AG09319 (cell line): ENCODE measurements at places on chromosomes 2 and 18.

GRCh38 chr2:44839370-44839769 lies 102.1 kb upstream of the SIX3 start:
- DNase-seq = no peak

DNA sequence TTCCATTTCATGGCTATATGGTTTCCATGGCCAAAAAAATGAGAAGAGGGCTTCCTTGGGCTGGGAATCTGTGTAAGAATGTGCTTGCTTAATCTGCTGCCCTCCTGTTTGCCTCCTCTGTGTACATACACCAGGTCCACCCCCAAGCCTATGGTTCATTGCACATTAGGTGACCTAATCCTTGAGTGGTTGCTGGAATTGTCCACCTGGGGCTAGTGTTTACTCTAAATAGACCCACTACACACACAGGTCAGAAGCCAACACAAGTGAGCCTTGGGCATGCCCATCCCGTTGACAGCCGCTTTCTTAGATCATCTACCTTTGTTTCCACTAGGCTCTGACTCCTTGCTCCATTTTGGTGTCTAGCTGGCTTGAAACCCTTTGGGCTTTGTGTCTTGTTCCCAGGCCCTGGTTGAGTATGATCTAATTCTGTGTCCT lies 59.2 kb upstream of the ATL2 start:
- DNase-seq = no peak

GRCh38 chr2:136012315-136012714 lies 26.9 kb upstream of the DARS1 start:
- no peak for DNase-seq

GRCh38 chr2:17634997-17635396 lies 94.5 kb downstream of the VSNL1 start:
- DNase-seq = no peak

DNA sequence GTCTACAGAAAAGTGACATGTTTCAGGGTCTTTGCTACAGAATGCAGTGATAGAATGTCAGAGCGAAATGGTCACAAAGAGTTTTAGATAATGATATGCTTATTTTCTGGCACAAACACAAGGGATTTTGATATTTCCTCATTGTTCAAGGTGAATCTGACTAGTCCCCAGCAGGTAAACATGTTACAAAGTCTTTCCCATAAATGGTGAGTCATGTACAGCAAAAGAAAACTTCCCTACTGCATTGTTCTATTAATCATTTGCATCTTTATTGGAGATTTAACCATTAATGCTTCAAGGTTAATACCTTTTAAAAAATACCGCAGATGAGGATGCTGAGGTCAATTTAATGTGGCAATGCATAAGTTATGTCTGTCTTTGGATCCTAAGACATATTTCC lies 19.1 kb upstream of the TRIB2 start:
- DNase-seq = no peak

GRCh38 chr18:11995445-11996189 lies 14.3 kb downstream of the IMPA2 start:
- DNase-seq = peak; percentile 42

GRCh38 chr18:9150121-9150520 lies 13.5 kb downstream of the ANKRD12 start:
- no peak for DNase-seq

DNA sequence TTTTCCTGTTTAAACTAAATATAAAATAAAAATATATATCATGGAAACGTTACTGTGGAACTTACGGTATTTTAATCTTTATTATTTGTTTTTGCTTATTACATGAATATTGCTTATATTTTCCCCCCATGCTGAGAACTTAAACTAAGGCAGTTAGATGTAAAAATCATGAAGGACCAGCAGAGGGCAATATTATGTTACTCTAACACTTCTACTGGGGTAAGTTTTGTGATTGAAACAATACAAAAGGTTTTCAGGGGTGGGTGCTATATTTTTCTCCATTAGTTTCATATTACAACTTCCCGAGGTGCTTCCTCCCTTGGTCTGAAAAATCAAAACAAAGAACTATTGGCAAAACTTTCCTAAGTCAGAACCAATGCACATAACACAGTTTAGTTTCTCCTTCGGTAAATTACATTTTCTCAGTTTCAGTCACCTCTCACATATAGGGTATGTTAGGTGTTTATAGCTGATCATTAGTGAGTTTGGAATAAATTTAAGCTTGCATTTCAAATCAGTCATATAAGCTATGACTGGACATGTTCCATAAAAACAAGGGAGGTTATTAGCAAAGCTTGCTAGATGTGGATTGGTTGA lies 54.8 kb downstream of the ZNF407 start:
- no peak for DNase-seq

DNA sequence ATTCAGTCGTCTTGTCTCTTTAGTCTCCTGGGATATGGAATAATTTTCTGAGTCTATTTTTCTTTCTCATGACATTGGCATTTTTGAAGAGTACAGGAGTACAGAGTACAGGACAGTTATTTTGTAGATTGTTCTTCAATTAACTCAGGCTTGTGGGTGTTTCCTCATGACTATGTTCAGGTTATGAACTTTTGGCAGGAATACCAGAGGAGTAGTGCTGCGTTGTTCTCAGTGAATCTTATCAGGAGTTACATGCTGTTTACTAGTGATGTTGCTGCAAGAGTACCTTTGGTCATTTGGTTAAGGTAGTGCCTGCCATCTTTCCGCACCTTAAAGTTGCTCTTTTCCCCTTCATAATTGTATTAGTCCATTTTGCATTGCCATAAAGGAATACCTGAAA lies 41.3 kb upstream of the AGFG1 start:
- DNase-seq = no peak

DNA sequence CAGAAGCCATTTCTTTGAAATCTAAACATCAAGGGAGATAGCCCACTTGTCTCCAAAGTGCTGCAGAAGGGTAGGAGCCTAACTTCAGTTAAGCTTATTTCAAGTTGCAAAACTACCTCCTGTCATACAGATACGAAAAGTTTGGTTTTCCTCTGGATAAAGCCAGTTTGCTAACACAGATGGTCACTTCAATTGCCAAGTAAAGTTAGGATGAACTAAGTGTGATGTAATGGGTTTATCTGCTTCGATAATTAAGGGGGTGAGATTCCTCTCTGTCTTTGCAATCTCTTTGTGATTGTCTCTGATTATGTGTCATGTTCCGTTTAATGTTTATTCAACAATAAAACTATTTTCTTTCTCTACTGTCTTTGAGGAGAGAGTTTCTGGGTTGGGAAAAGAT lies 156.4 kb downstream of the SLC39A10 start:
- no peak for DNase-seq

- no peak for DNase-seq
Measured at GRCh38 chr18:53458268-53458667, 766.2 kb downstream of the MBD2 start.

GRCh38 chr2:156037482-156037881 lies 295.0 kb downstream of the NR4A2 start:
- DNase-seq = no peak

- DNase-seq = no peak
Measured at GRCh38 chr2:144084114-144084661, 435.7 kb downstream of the ZEB2 start.

GRCh38 chr2:196971574-196972279 lies 45.2 kb upstream of the PGAP1 start:
- DNase-seq = no peak

- no peak for DNase-seq
Measured at GRCh38 chr2:238873381-238873801, 25.5 kb downstream of the TWIST2 start.

DNA sequence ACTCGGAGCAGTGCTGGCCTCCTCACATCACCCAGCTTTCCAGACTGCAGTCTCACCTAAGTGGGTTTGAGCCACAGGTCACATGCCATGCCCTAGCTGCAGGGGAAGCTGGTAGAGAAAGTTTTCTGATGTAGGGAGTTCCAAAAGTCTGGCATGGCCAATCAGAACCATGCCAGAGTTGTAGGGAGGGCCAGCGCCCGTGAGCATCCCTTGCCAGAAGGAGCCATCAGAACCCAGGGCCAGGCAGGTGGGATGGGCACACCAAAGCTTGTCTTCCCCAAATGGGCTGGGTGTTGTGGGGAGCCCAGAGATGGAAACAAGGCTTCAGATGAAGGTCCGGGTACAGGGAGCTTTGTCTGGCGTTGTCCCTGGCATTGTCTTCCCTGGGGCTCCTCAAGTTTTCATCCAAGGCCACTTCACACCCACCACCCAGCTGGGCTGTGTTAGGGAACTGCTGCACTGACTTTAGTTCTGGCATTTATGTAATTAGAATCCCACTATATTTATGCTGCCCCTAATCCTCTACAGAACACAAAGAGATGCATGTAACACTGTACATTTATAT lies 247.9 kb downstream of the KLHL29 start:
- no peak for DNase-seq

GRCh38 chr2:182784058-182784706 lies 68.1 kb downstream of the DNAJC10 start:
- DNase-seq = no peak

DNA sequence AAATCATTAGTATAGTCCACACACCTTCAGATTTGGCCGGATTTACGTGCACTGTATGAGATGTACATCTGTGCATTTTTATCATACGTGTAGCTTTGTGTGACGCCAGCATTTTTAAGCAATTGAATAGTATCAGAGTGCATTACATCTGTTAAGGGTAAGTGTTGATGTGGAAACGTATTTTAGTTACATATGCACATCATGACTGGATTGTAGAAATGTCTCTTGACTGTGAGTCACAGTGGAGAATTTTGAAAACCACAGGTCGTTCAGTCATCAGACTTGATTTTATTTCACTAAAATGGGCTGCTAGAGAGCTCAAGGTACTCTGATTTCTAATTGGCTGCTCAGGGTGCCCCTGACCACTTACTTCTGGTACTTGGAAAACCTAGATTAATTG lies 5.4 kb upstream of the GPBAR1 start:
- DNase-seq = no peak

- no peak for DNase-seq
Measured at GRCh38 chr2:72010647-72011369, 136.9 kb downstream of the CYP26B1 start.

- DNase-seq = no peak
Measured at GRCh38 chr18:57003342-57003741, 143.5 kb upstream of the BOD1L2 start.

DNA sequence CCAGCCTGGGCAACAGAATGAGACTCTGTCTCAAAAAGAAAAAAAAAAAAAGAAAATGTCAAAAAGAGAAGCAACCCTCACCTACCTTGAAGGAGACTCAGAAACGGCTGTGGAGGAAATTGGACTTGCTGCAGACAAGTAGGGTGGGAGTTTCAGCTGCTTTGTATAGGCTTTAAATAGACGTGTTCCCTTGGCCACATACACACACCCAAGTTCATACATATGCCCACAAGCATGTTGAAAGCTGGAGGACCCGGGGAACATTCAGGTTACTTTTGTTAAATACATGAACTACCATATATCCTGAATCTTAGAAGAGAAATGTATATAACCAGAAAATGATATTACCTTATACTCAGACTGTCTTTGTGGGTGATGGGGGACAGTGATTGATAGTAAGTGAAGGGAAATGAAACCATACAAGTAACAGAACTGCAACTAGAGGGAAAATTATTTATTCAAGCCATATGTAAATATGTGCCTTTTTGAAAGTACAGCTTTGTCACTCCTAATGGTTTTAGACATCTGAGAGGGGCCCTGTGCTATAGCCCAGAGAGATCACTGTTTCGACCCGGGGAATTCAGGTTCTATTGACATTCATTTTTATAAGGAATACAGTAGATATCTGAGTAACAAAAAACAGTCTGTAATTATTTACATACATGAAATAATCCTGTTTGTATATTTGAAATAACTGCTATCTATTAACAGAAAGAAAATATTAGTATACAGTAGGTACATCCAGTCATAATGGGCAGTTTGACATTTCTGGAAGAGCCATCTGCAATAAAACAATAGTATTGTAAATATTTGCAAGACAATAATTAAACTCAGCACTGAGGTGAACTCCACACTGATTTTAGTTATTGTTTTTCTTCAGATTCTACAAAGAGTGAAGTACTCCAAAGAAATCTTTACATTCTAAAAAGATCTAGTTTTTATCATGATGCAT lies 48.0 kb upstream of the TGIF1 start:
- DNase-seq = no peak

DNA sequence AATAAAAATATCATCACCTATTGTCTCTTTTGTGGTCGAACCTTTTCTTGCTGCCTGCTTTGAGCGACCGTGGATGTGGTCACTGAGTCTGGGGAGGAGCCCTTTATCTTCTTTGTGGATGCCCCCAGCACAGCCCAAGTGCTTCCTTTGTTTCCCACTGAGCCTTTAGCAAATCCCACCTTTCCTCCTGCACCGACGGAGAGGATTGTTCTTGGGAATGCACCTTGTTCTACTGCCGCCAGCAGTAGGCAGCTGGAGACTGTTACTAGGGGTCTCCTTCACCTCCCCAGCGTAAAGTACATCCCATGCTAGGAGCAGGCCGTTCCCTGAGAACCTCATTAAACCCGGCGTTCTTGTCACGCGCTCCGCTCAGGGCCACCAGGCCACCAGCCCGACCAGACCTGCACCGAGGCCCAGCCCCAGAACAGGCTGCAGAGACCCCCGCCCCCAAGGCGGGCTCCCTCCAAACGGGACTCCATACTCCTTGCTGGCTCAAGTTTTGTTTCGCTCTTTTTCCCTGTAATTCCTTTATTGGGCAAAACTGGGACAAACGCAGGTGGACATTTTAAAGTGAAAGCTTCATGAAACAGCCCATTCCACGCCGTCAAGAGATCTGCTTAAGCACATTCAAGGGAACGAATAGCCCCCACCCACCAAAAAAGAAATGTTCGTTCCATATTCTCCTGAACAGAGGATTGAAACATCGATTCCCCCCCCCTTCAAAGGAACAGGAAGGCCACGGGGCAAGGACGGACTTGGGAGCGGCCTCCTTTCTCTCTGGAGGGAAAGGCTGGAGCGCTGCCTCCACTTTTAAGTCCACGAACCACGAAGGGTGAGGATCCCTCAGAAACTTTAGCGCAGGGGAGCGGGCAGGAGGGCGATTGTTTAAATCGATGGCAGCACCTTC lies 1.1 kb upstream of the MAT2A start:
- DNase-seq = no peak

- DNase-seq = no peak
Measured at GRCh38 chr2:104120171-104120570, 733.7 kb upstream of the POU3F3 start.

DNA sequence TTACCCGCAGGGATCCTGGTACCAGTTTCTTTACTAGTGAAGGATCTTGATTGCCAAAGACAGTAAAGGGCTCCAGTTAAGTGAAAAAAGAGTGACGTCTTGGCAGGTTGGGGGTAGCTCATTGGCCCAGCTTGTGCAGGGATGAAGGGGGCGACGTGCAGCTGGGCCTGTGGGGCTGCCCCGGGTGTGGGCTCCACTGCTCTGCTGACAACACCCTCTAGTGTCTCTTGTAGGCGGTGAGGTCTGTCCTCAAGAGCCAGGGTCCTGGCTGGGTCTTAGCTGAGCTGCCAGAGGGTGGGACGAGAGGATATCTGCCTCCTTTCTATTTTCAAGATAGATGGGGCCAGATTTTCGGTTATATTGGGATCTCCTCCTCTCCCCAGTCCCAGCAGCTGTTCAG lies 6.1 kb downstream of the ARHGEF4 start:
- no peak for DNase-seq

- no peak for DNase-seq
Measured at GRCh38 chr2:162126527-162126926, 25.5 kb downstream of the GCG start.

- DNase-seq = no peak
Measured at GRCh38 chr2:74045454-74045853, 60.7 kb downstream of the TET3 start.

- no peak for DNase-seq
Measured at GRCh38 chr2:96877042-96877451, 7.2 kb upstream of the SEMA4C start.

GRCh38 chr2:159003555-159003954 lies 35.1 kb downstream of the TANC1 start:
- DNase-seq = no peak

- DNase-seq = no peak
Measured at GRCh38 chr2:104901037-104901881, 47.3 kb downstream of the POU3F3 start.
